ENCODE measurements at places on chromosomes 4 and X.

DNA sequence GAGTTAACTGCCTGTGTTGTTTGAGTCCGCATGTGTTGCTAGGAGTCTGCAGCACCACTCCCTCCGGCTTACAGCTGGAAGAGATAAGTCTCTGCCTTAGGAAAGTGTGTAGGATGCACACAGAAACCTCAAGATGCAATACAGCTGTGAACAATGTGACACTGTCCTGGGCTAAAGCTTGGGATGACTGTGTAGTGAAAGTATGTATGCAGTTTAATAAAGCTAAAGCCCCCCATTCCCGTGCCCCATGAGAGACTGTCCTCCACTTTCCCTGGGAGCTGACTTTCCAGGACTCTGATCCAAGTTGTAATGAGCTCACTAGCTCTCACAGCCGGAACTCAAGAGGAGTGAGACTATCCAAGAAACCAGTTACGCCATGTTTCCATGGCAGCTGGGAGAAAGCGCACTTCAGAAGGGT, 156.6 kb upstream of the FTHL17 start:
- no peaks in the 10 kb centered on the region for H3K4me1 ChIP-seq
- no peaks in the 10 kb centered on the region for H3K36me3 ChIP-seq
- no peak overlapping the region for H3K4me3 ChIP-seq

DNA sequence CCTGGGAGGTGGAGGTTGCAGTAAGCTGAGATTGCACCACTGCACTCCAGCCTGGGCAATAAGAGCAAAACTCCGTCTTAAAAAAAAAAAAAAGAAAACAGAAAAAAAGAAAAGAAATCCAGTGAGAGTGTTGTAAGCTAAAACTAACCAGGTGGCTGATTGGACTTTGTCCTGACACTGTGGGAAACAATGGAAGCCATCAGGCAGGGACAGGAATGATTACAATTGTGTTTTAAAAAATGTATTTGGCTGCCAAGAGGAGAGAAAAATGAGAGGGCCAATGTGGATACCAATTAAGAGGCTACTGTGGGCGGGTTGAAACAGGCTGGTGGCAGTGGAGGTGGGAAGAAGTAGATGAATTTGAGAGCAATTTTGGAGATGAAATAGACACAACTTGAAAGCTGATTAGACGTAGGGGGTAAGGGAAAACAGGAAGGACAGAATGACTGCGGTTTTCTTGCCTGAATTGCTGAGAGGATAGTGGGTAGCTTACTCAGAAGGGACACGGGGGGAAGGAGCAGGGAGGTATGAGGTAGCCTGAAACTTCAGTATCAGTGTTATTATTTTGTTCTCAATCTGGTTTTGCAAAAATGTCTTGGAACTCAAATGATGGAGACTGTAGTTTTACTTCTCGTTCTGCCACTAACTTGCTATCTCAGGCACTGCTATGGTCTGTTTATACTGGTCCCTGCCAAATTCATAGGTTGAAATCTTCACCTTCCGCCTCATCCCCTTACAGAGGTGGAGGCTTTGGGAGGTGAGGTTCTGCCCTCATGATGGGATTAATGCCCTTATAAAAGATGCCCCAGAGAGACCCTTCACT, 45.6 kb upstream of the CHRNA9 start:
- peaks cover 3% of the 10 kb centered on the region for H3K36me3 ChIP-seq
- H3K4me3 ChIP-seq = peak overlapping the region; percentile 69
- peak; percentile 57 for DNase-seq
- no peaks in the 10 kb centered on the region for H3K27me3 ChIP-seq
- peak overlapping the region; percentile 83 for H3K27ac ChIP-seq
- H3K4me1 ChIP-seq = peaks cover 44% of the 10 kb centered on the region

DNA sequence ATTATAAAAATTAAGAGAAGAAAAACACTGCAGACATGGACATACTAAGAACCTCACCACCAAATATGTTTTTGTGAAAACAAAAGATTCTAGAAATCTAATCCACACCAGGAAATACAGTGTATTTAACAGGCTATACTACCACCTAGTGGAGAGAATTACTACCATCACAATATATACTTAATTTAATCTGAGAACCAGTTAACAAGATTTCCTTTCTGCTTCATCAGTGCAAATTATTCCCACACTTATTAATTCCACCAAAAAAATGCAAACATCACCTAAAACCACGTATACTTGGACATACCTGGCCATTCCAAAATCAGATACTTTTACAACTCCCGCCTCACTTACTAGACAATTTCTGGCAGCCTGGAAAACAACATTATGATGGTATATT, 7.0 kb upstream of the TXK start:
- DNase-seq = no peak
- no peak overlapping the region for H3K27ac ChIP-seq
- H3K4me3 ChIP-seq = no peak overlapping the region
- H3K4me1 ChIP-seq = peaks cover 42% of the 10 kb centered on the region

- H3K27ac ChIP-seq = no peak overlapping the region
- peaks cover 32% of the 10 kb centered on the region for H3K36me3 ChIP-seq
- peaks cover 37% of the 10 kb centered on the region for H3K4me1 ChIP-seq
- H3K27me3 ChIP-seq = no peaks in the 10 kb centered on the region
- no peak overlapping the region for H3K4me3 ChIP-seq
Observed at GRCh38 chr4:98501383-98501782, 157.0 kb downstream of the TSPAN5 start.

DNA sequence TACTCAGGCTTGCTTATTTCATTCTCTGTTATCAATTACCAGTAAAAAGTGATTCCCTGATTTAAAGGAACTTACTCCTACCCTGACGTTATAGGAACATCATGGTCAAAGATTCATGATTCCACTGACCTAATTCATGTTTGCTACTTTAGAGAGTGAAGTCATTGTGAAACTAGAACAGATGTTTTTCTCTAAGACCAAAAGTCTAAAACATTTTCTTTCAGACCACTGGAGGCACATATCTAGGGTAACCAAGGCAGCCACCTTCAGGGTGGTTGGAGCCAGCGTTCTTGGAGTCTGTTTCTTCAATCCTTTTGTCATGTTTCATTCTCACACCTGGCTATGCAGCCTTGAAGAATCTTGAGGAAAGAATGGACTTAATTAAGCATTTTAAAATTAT, 77.8 kb downstream of the GALNTL6 start:
- no peak for DNase-seq
- no peak overlapping the region for H3K4me3 ChIP-seq
- H3K27ac ChIP-seq = no peak overlapping the region

GRCh38 chr4:89914609-89915550, 20.2 kb downstream of the MMRN1 start:
- H3K4me1 ChIP-seq = no peaks in the 10 kb centered on the region
- H3K27me3 ChIP-seq = peaks cover 15% of the 10 kb centered on the region
- DNase-seq = no peak
- H3K36me3 ChIP-seq = no peaks in the 10 kb centered on the region
- no peak overlapping the region for H3K4me3 ChIP-seq

- H3K27ac ChIP-seq = no peak overlapping the region
- DNase-seq = no peak
- H3K4me1 ChIP-seq = no peaks in the 10 kb centered on the region
- H3K36me3 ChIP-seq = no peaks in the 10 kb centered on the region
Observed at GRCh38 chr4:186260117-186260503, 5.9 kb upstream of the F11 start.

- no peaks in the 10 kb centered on the region for H3K36me3 ChIP-seq
- H3K27me3 ChIP-seq = peaks cover 1% of the 10 kb centered on the region
- H3K27ac ChIP-seq = no peak overlapping the region
- no peaks in the 10 kb centered on the region for H3K4me1 ChIP-seq
Observed at GRCh38 chr4:118997601-118998000, 108.9 kb downstream of the SYNPO2 start.

DNA sequence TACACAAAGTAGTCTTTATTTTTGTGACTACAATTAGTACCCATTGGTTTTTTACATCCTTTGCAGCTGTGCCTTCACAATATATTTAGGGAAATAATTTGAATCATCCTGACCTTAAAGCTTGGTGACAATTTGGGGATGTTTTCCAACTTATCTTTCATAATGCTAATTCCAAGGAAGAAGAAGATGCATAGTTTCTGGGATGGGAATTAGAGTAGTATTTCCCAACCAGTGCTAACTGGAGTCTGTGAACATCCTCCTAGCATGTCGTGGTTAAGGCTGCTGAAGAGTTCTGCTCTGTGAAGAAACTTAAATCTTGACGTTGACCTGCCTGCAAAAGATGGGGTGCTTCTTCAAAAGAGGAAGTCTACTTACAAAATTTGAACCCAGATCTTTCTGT, 173.5 kb downstream of the ANK2 start:
- H3K4me3 ChIP-seq = no peak overlapping the region
- H3K27me3 ChIP-seq = peaks cover 5% of the 10 kb centered on the region
- H3K4me1 ChIP-seq = no peaks in the 10 kb centered on the region
- DNase-seq = no peak
- no peaks in the 10 kb centered on the region for H3K36me3 ChIP-seq

DNA sequence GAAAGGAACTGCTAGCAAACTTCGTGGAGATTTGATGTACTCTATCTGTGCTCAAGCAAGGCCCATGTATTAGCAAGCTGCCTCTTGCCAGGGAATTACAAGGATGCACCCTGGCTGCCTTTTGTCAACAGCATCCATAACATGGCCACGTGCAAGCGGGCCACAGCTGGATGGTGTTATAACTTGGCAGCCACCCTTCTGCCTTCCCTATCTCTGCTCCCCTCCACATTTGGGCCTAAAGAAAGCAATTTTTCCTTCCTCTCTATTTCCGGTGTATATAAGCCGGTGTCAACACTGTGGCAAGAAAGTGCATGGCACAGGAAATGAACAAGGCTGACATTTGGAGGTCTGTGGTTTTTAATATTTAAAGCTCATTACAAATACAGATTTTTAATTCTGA, 94.8 kb downstream of the CLNK start:
- H3K27me3 ChIP-seq = no peaks in the 10 kb centered on the region
- H3K36me3 ChIP-seq = no peaks in the 10 kb centered on the region
- H3K4me1 ChIP-seq = peaks cover 28% of the 10 kb centered on the region
- no peak overlapping the region for H3K27ac ChIP-seq
- no peak for DNase-seq

DNA sequence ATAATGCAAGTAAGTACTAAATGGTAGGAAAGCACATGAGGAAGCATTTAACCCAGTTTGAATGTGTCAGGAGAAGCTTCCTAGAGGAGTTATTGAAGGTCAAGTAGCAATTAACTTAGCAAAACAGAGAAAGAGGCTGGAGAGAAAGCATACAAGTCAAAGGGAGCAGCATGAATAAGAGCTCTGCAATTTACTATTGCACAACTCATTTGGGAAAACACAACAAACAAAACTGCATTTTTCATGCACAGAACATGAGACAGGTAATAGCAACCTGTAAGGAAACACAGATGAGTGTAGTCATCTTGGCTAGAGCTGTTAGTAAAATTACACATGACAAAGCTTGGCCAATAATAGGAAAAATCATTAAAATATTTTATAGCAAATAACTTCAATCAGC, 538.1 kb downstream of the PPP4R3C start:
- no peaks in the 10 kb centered on the region for H3K36me3 ChIP-seq
- no peak overlapping the region for H3K4me3 ChIP-seq
- DNase-seq = no peak
- no peaks in the 10 kb centered on the region for H3K4me1 ChIP-seq
- H3K27ac ChIP-seq = no peak overlapping the region
